ENCODE measurements at places on chromosomes 7 and 10.

DNA sequence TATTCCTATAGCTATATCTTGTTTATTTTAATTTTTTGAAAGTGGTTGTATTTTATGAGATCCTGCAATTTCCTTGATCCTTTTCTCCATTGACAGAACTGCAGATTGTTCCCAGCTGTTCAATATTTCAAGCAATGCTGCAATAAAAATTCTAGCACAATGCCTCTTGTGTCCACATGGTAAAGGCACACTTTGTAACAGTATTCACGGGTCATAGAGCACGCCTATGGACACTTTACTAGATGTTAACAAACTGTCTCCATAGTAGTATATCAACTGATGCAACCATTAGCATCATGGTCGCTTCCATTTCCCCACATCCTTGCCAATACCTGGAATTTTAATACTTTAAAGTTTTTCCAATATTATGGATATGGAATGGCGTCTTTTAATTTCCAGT, 123.9 kb upstream of the FZD8 start:
- no peak for DNase-seq

DNA sequence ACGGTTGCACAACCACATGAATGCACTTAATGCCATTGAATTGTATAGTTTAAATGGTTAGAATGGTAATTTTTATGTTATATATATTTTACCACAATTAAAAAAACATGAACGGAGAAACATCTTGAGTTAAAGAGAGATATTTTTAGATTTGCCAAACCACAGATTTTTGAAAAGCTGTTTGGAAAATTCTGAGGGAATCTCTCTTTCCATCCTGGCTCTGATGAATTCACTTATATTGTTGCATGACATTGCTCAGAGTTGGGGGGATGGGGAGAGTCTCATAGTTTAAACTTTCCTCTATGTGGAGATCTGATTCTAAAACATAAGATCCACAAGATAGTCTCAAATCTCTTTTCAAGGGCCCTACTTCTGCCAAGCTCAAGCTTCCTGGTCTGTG, 275.0 kb upstream of the NPVF start:
- no peak for DNase-seq

DNA sequence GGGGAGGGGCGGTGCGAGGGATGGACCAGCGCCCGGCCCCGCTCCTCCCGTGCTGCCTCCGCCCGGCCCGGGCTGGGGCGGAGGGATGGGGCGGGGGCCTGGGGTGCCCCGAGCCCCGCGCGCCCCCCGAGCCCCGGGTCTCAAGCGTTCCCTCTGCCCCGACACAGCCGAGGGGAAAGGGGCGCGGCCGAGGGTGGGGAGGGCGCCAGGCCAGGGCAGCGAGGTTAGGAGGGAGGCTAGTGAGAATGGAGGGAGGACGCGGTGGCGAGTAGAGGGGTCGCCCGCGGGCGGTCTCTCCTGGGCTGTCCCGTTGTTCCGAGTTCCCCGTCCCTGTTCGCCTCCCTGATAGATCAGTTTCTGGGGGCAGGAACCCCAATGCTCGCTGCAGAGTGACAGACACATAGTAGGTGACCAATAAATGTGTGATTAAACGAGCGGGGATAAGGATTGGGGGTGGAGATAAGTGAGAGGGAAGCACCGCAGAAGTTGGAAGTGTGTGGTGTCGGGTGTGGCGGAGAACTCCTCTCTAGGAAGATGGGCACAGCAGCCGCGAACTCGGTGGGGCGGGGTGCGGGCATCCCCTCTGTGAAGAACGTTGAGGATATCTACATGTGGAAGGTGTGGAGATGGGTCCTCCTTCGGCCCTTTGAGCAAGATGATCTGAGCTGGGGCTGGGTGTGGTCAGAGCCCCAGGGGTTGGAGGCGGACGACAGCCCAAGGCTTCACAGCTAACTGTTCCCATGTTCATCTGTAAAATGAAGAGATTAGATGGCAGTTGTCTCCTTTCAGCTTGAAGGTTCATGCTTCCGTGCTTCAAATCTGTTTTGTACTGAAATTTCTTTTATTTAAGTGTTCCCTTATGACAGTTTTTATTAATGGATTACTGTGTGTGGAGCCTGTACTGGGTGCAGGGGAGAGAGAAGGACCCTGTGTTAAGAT, 580 bp downstream of the ZNF775 start:
- no peak for DNase-seq

GRCh38 chr10:58547963-58548362, 35.3 kb downstream of the BICC1 start:
- no peak for DNase-seq

- DNase-seq, result no peak
These were observed 87.8 kb upstream of the DUSP5 start for GRCh38 chr10:110409926-110410325.

GRCh38 chr10:102118867-102119266, 1.3 kb downstream of the LDB1 start:
- no peak for DNase-seq

Measured in activated CD4-positive, alpha-beta T cell treated with anti-CD3 and anti-CD28 coated beads for 1 hour (primary cell).